RKO (cell line): ENCODE measurements at places on chromosomes 11 and 22.

DNA sequence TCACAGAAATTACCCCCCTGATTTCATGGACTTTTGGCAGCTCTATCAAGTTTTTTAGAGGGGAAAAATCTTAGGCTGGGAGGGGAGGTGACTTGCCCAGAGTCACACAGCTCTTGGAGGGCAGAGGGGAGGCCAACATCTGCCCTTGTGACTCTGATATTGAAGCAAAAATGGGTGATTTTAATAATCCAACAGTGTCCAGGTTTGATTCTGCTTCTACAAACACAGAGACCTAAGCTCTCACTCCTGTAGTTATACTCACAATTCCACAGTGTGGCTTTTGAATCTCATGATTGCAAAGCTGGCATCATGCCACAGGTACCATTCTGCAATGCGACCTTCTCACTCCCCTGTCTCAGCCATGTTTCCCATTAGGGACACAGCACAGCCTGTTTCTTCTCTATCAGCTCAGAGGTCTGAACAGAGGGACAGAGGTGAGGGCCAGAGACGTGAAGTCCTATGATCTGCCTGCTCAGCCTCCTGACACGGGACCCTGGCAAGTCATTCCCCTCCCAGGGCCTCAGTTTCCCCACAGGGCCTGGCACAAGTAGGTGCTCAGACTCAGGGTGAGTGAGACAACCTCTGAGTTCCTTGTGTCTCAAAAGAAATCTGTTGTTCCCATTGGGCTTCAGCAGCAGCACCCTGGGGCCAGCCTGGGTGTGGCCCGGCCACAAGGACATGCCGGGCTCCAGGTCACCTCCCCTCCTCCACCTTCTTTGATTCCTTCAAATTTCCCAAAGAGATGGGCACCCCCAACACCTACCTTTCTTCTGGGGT lies 766 bp downstream of the APOL2 start:
- DNase-seq = no peak

- no peak for DNase-seq
These were observed 26.3 kb upstream of the CCDC90B start for GRCh38 chr11:83312430-83312829.

DNA sequence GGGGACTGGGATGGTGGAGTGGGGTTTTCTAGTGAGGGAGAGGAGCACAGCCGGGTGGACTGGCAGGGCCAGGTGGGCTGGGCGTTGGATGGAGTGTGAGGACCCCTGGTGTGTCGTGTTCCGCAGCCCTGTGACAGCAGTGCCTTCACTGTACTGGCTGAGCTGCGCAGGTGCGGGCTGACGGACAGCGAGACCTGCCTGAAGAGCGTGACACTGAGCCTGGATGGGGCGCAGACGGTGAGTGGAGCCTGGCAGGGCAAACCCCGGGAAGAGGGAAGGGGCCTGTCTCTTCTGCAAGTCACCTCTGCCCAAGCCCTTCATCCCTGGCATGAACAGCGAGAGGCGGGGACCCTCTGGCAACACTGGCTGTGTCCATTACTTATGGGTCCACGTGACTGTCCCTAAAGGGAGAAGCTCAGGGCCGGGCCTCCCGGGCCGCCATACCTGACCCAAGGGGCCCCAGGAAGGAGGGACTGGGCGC lies 10.0 kb downstream of the MUC5AC start:
- no peak for DNase-seq

GRCh38 chr11:109734566-109734965 lies 312.6 kb downstream of the C11orf87 start:
- DNase-seq = no peak

- DNase-seq = no peak
These were observed 154.3 kb upstream of the TBCEL start for GRCh38 chr11:120869516-120870011.

- DNase-seq = peak; percentile 99
These were observed 2.1 kb downstream of the NRIP3 start for GRCh38 chr11:9001736-9002135.

DNA sequence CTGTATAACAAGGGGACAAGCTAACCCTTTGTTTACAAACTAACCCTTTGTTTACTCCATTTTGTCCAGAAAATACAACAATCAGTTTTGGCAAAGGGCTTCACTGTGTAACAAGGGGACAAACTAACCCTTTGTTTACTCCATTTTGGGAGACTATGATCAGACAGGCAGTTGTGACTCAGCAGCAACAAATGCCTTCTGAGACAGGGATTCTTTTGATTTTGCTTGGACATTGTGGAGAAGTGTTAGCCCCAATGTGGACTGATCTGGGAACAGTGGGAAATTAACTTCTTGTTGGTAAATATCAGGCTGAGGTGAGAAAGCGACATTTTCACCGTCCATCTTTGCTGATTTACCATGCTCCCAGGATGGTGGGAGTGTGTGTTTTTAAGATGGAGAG lies 983 bp downstream of the EHF start:
- no peak for DNase-seq

GRCh38 chr11:14972581-14973495 lies 687 bp upstream of the CALCA start:
- no peak for DNase-seq

DNA sequence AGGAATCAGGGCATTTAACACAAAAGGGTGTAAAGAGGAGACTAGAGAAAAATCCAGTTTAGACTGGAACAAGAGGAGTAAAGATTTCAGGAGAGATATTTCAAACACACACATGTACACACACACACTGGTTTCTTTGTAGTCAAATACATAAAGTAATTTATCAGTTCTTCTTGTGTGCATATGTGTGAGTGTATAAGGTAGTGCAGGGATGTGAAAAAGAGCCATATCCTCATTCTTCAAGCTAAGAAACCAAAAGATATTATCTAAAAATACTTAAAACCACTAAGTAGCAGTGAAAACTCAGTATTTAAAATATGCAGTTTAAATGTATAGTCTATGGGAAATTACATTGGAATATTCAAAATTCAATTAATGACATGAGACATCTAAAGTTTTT lies 52.5 kb upstream of the CARD18 start:
- DNase-seq = no peak

DNA sequence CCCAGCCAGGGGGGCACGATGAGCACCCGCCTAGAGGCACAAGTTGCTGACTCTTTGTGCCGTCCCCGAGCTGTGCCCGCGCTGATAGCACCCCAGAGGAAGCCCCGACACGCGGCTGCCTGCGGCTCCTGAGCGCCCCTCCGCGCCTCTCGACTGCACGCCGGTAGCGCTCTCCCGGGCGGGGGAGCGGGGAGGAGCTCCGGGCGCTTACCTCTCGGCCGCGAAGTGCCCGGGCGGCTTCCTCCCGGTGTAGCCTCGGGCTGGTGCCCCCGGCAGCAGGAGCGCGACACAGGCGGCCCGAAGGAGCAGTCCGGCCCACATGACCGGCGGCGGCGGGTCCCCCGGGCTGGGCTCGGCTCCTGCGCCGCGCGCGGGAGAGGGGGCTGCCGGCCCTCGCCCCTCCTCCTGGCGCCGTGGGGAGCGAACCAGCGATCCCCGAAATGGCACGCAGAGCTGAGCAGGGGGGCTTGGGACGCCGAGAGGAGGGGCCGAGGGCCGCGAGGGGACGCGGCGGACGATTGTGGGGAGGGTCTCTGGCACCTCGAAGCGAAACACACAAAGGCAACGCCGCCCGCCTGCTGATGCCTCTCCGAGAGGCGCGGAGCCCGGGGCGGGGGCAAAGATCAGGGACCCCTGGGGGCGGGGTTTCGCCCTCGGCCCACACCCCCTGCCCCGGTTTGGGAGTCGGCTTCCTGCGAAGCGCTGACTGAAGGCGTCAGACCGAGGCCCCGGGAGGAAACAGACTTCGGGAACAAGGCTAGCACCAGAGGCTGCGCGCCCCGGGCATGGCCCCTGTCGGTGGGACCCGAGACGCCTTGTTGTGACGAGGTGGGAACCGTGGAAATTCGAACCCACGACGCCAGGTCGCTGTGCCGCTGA lies at the start of gene VWCE:
Gene VWCE, minus strand, starts transcription at position 600 of the 879 bp plus-strand sequence. Its CDS starts 279 bp downstream, at position 321.
- DNase-seq = peak; percentile 61

- DNase-seq = no peak
These were observed 164.3 kb downstream of the PGR start for GRCh38 chr11:100965346-100965745.

- DNase-seq = no peak
These were observed 81.1 kb downstream of the LRRC32 start for GRCh38 chr11:76589477-76589876.

- no peak for DNase-seq
These were observed 26.9 kb upstream of the OR56A1 start for GRCh38 chr11:6057452-6057851.

DNA sequence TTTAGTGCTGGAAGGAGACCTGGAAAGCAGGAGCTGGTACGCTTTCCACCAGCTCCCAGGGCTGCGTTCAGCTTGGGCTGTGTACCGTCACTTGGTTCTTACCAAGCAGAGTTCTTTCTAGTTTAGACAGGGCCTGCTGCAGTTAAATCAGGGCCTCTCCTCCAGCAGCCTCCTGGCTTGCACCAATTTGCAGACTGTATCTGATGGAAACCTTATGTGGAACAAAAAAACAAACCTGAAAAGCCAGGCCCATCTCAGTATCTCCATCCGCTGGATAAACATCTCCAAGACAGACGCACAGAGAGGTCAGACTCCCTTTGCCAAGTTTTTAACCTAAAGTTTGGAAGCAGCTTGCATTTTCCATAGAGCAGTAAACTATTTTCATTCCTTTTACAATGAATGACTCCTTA lies 288.6 kb upstream of the SORL1-AS1 start:
- DNase-seq = no peak

GRCh38 chr11:23991165-23991539 lies 505.7 kb upstream of the LUZP2 start:
- no peak for DNase-seq

DNA sequence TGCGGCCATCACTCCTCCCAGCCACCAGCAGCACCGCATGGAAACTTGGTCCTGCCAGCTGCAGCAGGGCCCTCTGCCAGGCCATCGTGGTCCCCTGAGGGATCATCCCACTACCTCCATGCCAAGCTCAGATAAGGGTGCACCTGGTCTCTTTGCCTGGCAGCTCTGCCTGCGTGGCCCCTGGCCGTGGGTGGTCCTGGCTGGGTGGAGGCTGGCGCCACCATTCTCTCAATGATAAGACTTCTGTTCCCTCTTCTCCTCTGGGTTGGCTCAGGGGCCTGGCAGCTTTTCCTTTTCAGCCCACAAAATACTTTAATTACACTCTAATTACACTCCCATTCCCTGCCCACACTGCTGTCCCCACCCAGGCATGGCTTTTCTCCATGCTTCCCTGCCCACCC lies 26.8 kb upstream of the TSKU start:
- no peak for DNase-seq

GRCh38 chr11:46290598-46291309 lies 13.3 kb downstream of the CREB3L1 start:
- no peak for DNase-seq

DNA sequence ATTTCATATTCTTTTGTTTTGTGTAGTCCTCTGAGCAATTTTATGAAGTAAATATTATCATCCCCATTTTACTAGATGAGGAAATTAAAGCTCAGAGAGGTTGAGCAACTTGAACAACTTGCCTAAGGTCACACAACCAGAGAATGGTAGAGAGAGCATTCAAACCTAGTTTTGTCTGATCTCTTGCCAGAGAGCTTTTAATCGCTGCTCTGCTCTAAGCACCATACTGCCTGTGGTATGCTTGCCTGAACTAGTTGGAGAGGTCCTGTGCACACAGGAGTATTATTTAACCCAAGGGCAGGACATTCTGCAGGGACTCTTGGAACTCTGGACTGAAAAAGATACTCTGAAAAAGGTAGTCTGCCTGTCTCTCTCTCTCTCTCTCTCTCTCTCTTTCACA lies 38.5 kb downstream of the TRAF6 start:
- no peak for DNase-seq

DNA sequence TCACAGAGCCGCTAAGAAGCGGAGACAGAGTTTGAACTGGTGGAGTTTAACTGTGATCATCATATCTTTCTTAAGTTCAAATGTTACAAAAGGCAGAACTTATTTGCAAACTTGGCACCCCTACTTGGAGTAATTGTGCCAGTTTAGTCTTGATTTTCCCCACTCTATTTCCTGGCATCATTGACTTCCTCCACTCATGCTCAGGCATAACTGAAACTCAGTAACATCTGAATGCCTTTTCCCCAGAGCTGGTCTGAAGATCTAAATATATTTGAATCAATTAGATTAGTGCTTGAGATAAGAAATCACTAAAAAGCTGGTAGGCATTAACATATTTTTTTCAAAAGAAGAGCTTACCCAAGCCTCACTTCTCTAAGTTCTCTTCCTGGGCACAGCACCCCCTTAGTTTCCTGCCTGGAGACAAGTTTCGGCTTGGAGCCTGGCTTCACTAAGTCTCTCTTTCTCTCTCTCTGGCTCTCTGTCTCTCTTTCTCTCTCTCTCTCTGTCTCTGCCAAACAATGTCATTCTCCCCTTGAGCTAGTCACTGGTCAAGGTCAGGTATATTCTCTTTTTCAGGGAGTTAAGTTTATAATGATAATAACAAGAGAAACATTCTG lies 190.8 kb downstream of the LUZP2 start:
- DNase-seq = no peak

- DNase-seq = no peak
These were observed 80.1 kb downstream of the EMSY start for GRCh38 chr11:76524919-76525318.
